Mucosa of gallbladder (tissue), 1 donor: ENCODE measurements at places on chromosomes 2 and 18.

- no peak for DNase-seq
Measured at GRCh38 chr18:55998071-55998522, 410.1 kb upstream of the TCF4 start.

DNA sequence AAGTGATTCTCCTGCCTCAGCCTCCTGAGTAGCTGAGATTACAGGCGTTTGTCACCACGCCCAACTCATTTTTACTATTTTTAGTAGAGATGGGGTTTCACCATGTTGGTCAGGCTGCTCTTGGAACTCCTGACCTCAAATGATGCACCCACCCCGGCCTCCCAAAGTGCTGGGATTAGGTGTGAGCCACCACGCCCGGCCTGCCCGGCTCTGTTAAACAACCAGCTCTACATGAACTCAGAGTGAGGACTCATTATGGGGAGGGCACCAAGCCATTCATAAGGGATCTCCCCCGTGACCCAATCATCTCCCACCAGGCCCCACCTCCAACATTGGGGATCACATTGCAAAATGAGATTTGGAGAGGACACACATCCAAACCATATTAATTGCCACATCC lies 8.8 kb downstream of the ATIC start:
- DNase-seq, result no peak

DNA sequence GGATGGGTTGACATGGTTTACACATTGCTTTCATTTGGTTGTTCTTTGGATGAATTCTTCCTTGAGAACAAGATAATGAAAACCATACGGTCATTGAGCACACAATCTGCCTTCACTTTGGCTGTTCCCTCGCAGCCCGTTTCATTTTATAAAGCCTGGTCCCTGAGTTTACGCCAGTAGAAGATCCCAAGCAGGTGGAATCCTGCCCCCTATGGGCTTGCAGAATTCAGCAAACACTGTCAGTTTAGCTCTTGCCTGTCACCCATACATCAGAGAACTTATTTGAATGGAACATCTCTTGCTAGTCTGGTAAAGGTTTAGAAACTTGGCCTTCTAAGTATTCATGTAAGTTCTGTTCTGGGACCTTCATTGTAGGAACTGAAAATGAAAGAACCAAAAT lies 666.4 kb upstream of the ZEB2 start:
- DNase-seq, result no peak

DNA sequence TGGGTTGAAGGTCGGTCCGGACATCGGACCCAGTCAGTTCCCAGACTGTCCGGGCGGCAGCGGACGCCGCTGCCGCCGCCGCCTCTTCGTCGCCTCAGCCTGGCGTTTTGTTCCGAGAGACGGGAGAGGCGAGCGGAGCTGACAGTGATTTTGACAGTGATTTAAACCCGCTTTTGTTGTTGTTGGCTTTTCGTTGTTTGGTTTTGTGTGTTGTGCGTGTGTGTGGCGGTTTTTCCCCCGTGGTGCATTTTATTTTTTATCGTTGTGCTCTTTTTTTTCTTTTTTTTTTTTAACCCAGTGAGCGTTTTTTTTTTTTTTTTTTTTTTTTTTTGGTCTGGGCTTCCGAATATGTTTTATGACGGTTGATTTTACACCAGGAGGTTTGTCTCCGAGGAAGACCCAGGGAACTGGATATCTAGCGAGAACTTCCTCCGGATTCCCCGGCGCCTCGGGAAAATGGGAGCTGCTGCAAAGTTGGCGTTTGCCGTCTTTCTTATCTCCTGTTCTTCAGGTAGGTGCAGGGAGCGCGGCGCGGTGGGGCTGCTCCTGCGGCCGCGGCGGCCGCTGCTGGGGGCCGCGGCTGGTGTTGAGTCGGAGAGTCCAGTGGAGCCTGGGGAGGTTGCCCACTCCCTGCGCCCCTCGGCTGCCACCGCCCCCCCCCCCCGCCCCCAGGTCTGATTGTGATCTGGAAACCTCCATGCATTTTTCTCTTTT lies at the start of gene ACVR2A:
Gene ACVR2A, plus strand, starts transcription at position 333 of the 714 bp plus-strand sequence. Its CDS starts 124 bp downstream, at position 457.
- peak; percentile 23 for DNase-seq

GRCh38 chr2:120347396-120348060 lies 1.6 kb downstream of the INHBB start:
- DNase-seq, result no peak

DNA sequence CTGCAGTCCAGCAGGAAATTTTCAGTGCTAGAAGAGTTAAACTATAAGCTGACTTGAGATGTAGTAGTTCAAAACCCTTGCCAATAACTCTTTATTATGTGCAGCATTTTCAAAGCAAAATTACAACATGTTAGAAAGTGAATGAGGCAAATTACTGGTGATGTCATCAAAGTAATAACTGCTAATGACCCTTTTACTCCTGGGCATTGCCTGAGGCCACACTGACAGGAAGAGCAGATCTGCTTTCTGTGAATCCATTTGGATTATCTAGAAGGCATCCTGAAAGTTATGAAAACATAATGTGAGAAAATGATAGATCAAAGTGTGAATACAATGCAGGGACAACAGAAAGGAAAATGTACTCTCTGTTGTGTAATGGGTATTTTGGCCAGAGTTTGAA lies 139.6 kb upstream of the TRIB2 start:
- DNase-seq, result no peak

- no peak for DNase-seq
Measured at GRCh38 chr2:111145103-111145760, 24.5 kb downstream of the BCL2L11 start.

GRCh38 chr2:38668092-38668491 lies 2.2 kb downstream of the GALM start:
- DNase-seq, result no peak
